ENCODE measurements at places on chromosomes 3 and 15. TPM values are rescaled to one million over a fixed set of nuclear protein-coding genes. Genes with fewer than 3 reads are reported as not detected.
A peak's percentile ranks its signal among the peaks of the same experiment; 100 is the strongest.

DNA sequence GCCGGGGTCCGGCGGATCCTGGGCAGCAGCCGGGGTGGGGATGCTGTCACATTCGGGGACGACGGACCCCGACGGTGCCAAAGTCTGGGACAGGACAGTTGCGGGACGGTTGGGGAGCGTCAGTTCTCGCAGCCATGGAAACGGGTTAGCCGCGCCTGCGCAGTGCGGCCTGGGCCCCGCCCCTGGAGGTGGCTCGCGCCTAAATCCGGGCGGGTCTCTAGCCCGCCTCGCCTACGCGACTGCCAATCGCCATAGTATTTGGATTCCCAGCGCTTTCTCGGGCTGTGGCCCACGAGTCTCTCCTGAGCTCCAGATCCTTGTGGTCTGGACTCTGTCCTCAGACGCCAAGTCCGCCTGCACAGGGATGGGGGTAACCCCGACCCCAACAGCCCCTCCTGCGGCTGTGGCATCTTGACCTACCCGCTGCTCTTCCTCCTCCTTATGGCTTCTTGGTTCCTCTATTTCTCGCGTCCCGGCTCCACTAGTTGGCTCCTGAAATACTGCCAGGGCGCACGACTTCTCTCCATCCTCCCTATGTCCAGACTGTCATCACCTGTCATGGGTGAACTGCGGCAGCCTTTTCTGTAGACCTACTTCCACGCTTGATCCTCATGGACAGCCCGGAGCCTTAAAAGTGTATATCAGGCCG, at the start of gene ZMYND10:
TSS of gene ZMYND10 (minus strand) at position 147 of the 649 bp plus-strand sequence. CDS start 153 bp downstream, outside the sequence.
- peak within 1 kb of the TSS; percentile 61 for H3K4me3 ChIP-seq
- peaks cover 24% of the 10 kb centered on the region for H3K36me3 ChIP-seq
- H3K4me1 ChIP-seq = peaks cover 36% of the 10 kb centered on the region
- peak within 1 kb of the TSS; percentile 40 for H3K27ac ChIP-seq
- H3K27me3 ChIP-seq = no peaks in the 10 kb centered on the region

DNA sequence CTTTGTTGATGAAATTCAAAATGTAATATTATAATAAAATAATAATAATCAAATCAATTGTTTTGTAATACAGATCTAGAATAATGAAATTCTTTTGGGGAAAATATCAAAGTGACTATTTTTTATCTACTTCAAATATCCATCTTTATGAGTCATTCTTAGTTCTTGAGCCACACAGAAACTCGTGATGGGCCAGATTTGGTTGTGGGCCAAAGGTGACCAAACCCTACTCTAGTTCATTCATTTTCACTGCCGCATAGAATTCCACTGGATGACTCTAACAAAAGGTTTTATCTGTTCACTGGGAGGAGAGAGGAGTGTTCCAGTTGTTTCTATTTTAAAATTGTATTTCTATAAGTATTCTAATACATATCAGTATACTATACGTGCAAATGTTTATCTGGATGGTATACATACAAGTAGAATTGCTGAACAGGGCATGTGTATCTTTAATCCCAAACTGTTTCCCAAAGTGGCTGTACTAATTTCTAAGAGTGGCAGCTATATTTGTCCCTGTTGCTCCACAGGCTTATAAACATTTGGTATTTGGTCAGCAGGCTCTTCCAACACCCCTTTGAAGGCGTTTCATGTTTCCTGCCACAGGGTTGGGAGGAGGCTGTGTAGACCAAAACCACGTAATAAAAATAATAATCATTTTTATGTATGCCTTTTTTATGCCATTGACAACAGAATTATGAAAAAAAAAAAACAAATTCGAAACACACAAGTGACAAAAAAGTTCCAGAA, 7.3 kb upstream of the RTP3 start:
- H3K4me3 ChIP-seq = no peak overlapping the region
- H3K27me3 ChIP-seq = no peaks in the 10 kb centered on the region
- no peak overlapping the region for H3K27ac ChIP-seq

- no peak overlapping the region for H3K27ac ChIP-seq
- no peaks in the 10 kb centered on the region for H3K4me1 ChIP-seq
- H3K36me3 ChIP-seq = no peaks in the 10 kb centered on the region
These were observed 29.5 kb downstream of the HES1 start for GRCh38 chr3:194165271-194166018.

Gene DPPA2
- total RNA-seq = not detected

Gene GPR149
- total RNA-seq = not detected
